B cell (primary cell): ENCODE measurements at places on chromosomes 16 and 17.

- DNase-seq: no peak
Observed at GRCh38 chr17:2688351-2689342, 22.9 kb downstream of the CLUH start.

- DNase-seq: no peak
Observed at GRCh38 chr17:39736319-39737165, 1.2 kb upstream of the GRB7 start.

- no peak for DNase-seq
Observed at GRCh38 chr17:60586288-60586974, 13.6 kb upstream of the PPM1D start.

DNA sequence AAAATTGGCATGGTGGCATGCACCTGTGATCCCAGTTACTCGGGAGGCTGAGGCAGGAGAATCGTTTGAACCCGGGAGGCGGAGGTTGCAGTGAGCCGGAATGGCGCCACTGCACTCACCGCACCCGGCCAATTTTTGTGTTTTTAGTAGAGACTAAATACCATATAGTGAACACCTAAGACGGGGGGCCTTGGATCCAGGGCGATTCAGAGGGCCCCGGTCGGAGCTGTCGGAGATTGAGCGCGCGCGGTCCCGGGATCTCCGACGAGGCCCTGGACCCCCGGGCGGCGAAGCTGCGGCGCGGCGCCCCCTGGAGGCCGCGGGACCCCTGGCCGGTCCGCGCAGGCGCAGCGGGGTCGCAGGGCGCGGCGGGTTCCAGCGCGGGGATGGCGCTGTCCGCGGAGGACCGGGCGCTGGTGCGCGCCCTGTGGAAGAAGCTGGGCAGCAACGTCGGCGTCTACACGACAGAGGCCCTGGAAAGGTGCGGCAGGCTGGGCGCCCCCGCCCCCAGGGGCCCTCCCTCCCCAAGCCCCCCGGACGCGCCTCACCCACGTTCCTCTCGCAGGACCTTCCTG, at the start of gene HBQ1:
Gene HBQ1 (plus strand): TSS at position 359 of the 575 bp plus-strand sequence. CDS start 28 bp downstream, at position 387.
- DNase-seq: peak; percentile 54

DNA sequence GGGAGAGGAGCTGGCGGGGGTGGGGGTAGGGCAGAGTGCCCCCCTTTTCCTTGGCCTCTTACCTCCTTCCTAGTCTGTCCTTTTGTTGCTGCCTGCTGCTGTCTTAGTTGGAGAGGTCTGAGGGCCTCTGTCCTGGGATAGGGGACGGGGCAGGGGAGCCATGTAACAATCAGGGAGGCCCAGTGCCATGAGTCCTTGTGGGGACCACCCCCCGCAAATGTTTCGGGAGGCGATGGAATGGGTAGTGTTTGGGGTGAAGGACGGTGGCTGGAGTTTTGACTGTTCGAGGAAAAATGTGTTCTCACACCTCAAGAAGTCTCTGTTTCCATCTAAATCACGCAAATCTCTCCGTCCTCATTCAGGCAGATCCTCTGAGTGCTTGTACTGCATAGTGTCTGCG, 99.0 kb downstream of the OR1D5 start:
- no peak for DNase-seq

- DNase-seq: no peak
Observed at GRCh38 chr17:82187500-82187899, 25.1 kb downstream of the CCDC57 start.

- no peak for DNase-seq
Observed at GRCh38 chr16:54479546-54479945, 193.0 kb upstream of the IRX3 start.

GRCh38 chr17:44848257-44848795, 643 bp downstream of the HIGD1B start:
- DNase-seq: no peak

DNA sequence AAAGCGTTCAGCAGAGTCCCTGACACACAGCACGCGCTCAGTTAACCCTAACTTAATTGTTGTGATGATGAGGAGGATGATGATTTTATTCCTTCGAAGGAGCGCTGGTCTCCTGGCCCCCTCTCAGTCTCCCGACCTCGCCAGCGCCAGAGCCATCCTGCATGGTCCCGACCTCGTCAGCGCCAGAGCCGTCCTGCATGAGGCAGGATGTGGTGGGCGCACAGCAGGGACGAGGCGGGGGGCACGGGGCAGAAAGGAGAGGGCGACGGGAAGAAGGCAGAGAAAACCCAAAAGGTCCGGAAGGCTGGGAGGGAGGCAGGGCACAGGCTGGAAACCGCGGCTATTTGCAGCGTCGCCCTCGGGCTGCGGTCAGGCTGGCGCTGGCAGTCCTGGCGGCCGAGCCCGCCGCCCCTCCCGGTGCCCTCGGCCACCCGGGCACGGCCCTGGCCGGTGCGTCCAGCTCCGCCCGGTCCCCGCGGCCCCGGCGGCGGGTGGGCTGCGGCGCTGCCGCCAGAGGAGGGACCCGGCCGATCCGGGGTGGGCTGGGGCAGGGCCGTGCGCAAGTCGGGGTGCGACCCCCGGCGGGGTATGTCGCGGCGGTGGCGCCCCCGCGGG, 3.0 kb upstream of the TAC4 start:
- DNase-seq: peak; percentile 30

GRCh38 chr16:89034971-89035668, 58.1 kb upstream of the CBFA2T3 start:
- DNase-seq: no peak

DNA sequence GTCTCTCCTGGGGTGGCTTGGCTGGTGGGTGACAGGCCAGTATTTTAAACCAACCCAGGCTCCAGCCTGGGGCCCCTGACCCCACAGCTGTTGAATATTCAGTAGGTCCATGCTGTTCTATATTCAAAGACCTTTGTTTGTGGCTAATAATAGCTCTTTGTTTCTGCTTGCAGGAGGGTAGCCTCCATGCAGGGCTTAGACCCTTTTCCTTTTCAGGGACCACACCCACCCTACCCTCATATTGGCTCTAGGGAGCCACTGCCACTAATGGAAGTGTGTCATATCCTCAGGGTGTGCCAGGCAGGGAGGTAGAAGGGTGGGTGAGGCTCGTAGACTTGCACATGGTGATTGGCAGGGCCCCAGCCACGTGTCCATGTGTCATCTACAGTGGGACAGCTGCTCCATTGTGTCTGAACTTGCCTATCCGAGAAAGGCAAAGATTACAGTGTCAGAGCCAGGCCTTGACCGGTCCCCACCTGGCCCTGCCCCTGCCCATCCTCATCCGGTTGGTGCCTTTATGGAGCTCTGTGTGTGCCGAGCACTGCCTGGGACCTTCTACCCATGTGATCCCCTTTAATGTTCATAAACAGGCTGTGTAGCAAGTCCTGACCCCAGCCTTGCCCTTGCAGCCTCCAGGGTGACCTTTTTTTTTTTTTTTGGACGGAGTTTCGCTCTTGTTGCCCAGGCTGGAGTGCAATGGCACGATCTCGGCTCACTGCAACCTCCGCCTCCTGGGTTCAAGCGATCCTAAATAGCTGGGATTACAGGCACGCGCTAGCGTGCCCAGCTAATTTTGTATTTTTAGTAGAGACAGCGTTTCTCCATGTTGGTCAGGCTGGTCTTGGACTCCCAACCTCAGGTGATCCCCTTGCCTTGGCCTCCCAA, 22.1 kb downstream of the TMC7 start:
- DNase-seq: no peak

DNA sequence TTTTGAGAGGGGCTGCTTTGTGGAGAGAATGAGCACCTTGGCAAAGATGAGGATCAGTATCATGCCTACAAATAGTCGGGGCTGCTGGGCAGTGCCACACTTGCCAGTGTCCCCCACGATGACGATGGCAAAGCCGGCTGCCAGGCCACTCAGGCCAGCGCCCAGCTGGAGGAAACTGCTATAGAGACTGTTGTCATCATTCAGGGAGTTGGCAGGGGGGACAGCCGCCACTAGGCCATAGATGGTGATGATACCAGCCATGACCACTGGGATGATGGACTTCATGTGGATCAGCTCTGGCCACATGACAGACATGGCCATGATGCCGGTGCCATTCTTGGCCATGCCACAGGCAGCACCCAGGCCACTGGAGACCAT, 23.8 kb downstream of the MINK1 start:
- no peak for DNase-seq

GRCh38 chr16:11316331-11317015, 28.8 kb upstream of the RMI2 start:
- no peak for DNase-seq

DNA sequence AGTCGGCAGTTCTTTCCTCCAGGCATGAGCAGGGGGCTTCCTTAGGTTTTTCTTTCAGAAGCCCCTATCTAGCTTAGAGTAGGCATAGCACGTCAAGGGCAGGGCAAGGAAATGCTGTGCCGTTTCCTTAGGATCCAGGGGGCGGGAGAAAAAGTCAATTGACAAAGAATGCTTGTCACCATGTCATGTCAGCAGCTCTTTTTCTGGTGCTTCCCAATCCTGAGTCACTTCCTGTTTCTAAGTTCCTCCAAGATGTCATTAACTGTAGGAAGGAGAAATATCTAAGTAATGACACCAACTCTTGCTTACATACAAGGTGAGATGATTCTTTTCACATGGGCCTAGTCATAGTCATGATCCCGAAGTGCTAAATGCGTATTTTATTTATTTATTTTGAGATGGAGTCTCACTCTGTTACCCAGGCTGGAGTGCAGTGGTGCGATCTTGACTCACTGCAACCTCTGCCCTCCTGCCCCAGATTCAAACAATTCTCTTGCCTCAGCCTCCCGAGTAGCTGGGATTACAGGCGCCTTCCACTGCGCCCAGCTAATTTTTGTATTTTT, 35.2 kb downstream of the GJC1 start:
- no peak for DNase-seq

- DNase-seq: no peak
Observed at GRCh38 chr16:64159976-64160375, 961.9 kb downstream of the CDH11 start.

DNA sequence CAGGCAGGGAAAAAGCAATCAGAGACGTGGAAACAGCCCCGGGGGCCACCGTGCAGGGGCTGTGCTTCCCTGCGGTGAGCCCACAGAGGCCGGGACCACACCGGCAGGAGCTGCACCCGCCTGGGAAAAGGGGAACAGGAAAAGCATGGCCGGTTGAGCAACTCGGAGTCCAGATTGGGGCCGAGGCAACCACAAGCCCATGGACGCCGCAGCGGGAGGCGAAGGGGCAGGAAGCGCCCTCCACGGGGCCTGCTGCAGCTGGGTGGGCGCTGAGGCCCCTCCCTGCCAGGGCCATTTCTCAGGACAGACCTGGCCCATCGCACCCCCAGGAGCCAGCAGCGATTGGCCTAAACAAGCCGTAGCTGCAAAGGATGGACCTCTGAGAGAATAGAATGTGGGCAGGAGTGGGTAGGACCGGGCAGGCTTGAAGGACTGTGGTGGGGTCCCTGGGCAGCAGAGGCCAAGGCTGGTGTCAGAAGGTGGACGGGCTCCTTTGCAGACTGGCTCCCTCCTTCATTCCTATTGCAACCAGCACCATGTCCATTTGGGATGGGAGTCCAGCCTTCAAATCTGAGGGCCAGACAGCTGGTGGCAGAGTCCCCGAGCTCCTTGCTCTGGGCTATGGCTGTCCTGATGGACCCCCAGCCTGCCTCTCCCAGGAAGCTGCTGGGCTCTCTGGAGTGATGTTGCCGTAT, 30.4 kb downstream of the COX4I1 start:
- DNase-seq: peak; percentile 42
